ENCODE measurements at places on chromosomes 3 and 15.

DNA sequence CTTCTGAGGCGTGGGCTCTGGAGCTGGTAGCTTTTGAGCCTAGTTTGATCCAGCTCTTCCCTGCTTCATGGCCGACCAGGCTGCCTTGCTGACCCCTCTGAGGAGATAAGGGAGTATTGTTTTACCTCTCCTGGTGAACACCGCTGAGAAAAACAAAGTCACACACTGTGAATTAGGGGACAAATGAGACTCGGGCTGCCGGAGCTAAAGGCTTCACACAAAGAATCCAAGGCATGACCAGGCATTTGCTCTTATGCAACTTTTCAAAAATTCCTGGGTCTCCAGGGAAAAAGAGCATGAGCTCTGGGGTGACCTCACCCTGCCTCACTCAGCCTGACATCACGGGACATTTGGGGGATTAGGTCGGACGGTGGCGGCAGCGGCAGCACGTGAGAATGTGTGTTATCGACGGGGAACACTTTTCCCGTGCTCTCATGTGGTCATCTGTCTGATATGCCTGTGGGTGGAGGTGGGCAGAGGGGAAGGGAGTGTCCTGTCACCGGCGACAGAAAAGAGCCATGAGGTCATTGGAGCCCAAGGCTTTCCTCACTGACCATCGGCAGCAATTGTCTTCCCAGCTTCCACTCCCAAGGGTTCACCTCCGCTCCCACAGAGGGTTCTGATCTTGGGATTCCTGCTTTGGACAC is 61.0 kb downstream of the TMEM44 start:
- no peak for DNase-seq

DNA sequence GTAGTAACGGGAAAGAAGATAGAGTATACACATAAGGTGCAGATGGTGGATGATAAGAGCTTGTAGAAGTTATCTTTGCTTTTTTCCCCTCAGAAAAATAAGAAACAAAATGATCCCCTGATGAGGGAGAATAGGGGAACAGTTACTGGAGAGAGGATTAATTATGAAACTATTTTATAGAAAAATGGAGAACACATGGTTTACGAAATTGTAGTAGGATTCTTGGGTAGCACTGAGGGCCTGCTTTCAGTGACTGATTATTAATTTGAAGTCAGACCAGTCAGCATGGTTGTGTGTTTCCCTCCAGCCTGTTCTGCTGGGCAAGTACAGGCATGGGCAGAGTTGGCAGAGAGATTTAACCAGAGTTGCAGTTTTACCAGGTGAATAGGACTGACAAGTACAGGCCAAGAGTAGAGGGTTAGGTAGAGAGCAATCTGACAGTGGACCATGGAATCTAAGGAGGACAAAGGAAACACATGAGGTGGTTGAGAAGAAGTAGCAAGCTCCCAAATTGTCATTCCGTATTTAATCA is 5.9 kb downstream of the SLC49A4 start:
- no peak for DNase-seq

DNA sequence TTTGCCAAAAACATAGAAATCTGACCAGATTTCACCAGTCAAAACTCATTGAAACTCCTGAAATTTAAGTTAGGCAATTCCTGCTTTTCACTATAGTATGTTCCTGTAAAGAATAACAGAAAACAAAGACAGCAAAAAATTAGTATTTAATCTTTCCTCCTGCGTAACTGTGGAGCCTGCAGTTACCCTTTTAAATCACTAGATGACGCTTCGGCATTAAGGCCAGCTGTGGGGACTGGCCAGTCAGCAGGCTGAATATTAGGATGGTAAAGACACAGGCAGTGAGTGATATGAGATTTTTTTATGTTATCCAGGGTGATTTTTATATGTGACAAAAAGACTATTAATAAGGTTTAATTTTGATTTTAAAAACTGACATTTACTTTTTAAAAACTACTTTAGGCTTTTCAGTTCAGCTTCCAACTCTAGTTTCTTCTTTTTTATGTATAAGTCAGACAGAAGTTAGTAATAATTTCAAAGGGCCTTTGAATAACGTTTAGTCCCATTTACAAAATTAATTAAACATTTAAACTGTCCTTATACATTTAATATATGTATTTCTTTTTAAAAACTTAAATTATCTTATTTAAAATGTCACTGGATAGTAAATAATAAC is 165.1 kb downstream of the PPM1L start:
- peak; percentile 41 for DNase-seq

DNA sequence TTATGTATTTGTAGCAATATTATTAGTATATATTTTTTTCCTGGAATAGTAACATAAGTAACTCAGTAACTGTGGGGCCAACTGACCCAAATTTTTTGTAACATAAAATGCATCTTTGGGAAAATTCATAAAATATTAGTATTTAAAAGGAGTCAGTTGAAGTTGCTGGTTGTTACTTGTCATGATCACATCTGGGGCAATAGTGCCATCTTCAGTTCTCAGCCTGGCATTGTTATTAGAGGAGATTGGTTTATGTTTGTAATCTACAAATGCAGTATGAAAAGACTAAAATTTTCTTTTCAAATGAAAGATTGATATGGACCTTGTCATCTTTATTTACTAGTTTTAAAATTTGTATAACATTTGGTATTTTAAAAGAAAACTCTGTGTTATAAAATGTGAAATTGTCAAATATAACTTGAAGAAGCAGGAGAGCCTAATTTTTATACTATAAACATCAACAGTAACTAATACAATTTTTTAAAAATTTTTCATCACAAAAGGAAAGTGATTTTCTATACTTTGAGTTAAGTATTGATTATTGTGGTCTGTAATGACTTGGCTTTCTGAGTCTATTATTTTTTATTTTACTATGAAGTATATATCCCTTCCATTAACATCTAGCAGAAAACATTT is 38.8 kb upstream of the MLF1 start:
- DNase-seq, result peak; percentile 49

GRCh38 chr3:196756732-196757131 is 17.1 kb downstream of the PAK2 start:
- DNase-seq, result no peak

DNA sequence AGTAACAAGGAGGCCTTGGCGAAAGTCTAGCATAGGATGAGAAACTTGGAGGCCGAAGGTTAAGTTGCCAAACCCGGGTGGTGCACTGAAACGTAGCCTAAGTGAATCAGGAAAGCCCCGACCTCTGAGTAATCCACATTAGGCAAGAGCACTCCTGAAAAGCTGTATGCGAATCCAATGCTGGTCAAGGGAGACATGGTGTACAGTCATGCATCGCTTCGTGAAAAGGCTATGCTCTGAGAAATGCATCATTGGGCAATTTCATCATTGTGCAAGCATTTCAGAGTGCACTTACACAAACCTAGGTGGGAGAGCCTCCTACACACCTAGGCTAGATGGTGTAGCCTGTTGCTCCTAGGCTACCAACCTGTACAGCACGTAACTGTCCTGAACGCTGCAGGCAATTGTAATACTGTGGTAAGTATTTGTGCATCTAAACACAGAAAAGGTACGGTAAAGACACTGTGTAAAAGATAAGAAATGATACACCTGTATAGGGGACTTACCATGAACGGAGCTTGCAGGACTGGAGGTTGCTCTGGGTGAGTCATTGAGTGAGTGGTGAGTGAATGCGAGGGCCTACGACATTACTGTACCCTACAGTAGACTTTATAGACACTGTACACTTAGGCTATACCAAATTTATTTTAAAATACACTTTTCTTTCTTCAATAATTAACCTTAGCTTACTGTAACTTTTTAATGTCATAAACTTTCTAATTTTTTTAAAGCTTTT is 222.5 kb downstream of the SHQ1 start:
- DNase-seq, result peak; percentile 39

DNA sequence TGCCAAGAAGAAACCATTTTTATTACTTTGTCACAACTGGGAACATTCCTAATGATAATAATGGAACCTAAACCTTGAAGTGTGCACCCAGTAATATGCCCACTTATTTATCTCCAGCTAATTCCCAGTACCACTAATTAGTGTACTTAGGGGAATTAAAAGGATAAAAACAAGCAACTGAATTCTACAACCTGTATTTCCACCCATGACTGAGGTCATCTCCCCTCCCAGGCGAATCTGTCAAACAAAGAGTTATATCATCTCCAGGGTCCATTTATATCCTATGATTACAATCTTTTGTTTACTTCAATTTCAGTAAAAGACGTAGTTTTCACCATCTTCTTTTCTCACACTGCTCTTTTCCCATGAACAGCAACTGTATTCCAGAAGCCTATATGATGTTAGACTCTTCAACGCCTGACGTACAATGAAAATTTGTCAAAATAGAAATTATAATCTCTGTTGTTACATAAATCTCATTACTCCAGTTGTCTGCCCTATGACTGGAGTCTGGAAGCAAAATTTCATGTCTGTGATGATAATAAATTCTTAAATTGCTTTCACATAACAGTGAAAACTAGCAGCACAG is 177.6 kb downstream of the GOLIM4 start:
- no peak for DNase-seq

DNA sequence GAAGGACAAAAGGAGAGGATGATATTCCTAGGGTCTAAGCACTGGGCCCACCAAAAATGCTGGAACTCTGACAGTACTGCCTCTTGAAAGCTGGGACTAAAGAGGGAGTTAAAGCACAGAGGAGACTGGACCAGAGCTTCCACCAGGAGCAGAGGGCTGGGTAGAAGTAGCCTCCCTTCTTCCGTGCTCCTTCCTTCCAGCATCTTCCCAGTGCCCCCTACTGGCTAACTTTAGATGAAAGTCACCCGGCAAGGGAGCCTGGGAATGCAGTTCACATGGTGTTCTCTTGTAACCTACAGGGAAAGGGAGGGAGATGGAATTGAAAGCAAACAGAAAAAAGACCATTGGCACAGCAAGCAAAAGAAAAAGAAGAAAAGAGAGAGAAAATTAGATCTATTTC is 106.1 kb upstream of the COL8A1 start:
- peak; percentile 58 for DNase-seq

GRCh38 chr3:160170409-160171370 is 54.5 kb upstream of the C3orf80 start:
- DNase-seq, result no peak

GRCh38 chr3:52044869-52045619 is 11.3 kb downstream of the DUSP7 start:
- peak; percentile 43 for DNase-seq

DNA sequence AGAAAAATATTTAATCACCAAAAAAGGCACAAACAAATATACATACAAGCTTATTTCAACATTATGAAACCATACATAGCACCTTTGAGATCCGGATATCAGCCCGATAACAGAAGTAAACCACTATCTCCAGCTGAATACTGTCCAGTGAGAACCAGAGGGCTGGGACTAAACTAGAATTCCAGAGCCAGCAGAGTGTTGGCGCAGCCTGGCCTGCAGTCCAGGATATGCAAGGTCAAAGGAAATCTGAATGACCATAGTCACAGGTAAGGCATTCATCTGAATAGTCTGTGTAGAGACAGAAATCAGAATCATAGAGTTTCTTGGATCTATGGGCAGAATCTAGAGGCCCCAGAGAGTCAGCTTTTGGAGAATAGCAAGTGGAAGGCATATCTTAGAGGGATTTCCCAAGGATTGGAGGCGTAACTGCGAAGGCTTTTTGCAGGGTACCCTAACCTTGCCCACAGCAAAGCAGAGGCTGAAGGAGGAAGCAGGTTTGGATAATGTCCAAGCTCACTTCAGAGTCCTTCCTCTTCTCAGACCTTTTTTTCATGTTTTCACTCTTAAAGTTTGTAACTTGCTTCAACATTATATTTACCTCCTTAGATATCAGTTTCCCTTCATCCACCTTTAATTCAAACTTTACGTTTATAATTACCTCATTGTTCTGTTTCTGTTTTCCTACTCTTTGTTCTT is 32.5 kb upstream of the TP63 start:
- no peak for DNase-seq

GRCh38 chr3:45127130-45127822 is 18.9 kb downstream of the CDCP1 start:
- no peak for DNase-seq

DNA sequence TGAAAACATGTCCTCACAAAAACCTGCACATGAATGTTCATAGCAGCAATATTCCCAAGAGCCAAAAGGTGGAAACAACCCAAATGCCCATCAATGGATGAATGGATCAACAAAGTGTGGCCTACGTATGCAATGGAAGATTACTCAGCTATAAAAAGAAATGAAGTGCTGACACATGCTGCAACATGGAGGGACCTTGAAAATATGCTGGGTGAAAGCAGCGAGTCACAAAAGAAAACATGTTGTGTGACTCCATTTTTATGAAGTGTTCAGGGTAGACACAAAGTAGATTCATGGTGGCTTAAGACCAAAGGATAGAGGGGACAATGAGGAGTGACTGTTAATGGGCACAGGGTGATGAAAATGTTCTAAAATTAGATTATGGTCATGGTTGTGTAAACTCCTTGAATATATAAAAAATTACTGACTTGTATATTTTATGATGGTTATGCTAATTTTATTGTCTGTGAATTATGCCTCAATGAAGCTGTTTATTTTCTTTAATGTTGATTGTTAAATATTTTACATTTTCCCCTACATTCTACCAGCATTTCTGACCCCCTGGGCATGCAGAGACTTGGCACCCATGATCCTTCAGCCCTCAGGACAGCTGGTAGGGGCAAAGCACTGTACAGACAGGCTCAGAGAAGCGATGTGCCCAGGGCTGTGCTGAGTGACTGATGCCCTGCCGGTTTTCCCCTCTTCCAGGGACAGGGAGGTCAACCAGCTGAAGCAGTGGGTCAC is 37.8 kb downstream of the CFAP100 start:
- no peak for DNase-seq

GRCh38 chr15:85491691-85492090 is 111.3 kb downstream of the AKAP13 start:
- DNase-seq, result no peak

DNA sequence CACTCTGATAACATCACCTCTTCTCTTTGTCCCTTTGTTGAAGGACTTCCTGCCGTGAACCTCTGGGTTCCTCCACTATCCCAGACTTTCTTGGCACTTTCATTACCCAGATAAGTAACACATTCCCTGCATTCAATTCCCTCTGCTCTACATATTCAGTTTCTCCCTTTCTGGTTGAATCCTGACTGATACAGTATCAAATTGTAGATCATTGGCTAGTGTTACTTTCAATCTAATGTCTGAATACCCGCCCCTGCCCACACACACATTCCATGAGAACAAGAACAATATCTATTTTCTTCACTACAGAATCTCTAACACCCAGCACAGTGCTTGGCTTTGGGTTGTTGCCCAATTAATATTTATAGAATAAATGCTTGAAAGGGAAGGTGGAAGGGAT is 163.5 kb downstream of the ABHD5 start:
- DNase-seq, result no peak

DNA sequence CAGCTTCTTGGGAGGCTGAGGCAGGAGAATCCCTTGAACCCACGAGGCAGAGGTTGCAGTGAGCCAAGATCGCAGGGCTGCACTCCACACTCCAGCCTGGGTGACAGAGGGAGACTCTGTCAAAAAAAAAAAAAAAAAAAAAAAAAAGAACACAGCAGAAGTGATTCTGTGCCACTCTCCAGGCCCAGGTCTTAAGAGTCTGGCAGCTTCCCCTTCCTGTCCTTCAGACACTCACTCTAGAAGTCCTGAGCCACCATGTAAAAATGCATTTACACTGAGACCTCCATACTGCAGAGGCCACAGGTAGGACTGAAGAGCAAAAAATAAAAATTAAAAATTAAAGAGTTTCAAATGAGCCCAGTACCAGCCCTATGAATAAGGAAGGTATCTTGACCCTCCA is 11.8 kb upstream of the CDV3 start:
- DNase-seq, result no peak

Measured in NB4 (cell line).